GM12864 (cell line): ENCODE measurements at places on chromosomes 12 and 14.

DNA sequence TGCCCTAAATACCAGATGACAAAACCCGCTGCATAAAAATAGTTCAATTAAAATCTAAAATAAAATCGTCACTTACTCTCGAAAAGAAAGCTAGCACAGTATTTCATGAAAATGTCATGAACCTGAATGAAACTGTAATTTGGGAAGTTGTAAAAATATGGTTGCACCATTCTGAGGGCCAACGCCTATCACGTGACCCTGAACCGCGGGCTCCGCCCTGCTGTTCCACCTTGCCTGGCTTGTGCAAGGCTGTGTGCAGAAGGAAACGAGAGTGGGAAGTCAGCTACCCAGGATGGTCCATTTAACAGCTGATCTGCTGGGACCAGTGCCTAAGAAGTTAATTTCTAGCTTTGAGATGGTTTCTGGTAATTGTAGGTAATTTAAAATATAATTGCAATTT is 91.7 kb upstream of the BMP4 start:
- no peak for DNase-seq

DNA sequence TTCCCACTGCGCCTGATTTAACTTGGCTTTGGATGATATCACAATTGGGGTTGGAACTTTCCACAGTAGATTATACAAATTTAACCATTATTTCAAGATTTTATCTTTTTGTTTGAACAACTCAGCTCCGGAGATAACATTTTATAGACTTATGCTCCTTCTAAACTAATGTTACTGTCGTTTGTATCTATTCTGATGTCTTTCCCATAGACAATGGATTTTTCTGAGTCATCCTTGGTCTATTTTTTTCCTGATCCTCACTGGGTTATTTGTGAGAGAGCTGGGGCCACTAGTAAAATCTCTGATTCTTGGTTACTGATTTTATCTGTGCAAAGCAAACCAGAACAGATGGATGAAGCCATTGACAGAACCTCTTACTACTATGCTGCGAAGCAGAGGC is 175.1 kb downstream of the SLC38A4 start:
- no peak for DNase-seq

DNA sequence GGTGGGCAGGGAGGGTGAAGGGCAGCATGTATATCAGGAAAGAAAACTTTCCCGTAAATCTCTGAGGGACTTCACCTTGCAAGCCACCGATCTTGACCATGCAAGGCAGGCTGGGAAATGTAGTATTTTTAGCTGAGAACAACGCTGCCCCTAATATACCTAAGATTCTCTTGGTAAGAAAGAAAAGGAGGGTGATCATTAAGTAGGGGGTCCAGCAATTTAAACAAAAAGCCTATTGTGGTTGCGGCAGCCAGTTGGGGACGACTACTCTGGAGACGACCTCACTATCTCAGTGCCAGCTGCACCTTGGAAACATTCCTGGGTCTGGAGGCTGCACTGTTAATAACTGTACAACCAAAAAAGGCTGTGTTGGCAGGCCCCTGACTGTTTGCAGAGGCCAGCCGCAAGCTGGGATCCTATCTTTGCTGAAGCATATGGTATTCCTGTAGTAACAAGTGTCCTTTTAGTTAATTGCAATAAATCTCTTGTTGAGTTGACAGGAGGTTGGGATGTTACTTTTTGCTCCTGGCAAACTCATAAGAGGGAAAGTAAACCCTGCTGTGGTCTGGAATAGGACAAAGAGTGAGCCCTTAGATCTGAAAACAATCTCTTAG is 6.4 kb downstream of the APOLD1 start:
- DNase-seq, result no peak

DNA sequence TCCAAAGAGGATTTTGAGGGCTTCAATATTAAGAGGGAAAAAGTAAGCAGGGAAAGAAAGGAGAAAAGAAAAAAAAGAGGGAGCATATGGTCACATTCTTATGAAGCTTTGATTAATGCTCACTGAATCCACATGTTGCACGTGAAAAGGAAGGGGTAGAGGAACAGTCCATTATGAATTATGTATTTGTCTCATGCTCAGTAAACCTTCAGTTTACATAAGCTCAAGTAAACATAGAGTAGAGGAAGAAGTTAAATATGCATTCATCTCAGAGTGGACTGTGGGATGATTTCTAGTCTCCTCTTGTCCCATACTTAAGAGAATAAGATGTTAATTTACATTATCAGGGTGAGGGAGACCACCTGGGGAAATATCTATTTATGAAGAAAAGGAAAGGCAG is 334.5 kb downstream of the IPO8 start:
- no peak for DNase-seq

DNA sequence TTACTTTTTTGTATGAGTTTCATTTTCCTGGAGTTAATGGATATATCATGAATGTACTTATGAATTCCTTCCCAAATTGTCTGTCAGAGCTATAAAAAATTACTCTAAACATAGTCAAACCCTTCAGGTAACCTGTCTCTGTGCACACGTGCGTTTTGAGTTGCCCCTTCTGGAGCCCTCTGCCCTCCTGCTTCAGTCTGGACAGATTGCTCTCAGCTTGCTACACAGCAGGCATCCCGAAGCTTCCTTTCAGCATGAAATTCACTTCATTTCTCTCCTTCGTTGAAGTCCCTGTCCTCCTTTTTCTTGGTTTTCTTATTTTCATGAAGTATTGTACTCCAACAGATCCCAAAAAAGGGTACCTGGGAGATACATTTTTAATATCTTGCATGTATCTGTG is 47.3 kb downstream of the FNTB start:
- DNase-seq, result no peak

DNA sequence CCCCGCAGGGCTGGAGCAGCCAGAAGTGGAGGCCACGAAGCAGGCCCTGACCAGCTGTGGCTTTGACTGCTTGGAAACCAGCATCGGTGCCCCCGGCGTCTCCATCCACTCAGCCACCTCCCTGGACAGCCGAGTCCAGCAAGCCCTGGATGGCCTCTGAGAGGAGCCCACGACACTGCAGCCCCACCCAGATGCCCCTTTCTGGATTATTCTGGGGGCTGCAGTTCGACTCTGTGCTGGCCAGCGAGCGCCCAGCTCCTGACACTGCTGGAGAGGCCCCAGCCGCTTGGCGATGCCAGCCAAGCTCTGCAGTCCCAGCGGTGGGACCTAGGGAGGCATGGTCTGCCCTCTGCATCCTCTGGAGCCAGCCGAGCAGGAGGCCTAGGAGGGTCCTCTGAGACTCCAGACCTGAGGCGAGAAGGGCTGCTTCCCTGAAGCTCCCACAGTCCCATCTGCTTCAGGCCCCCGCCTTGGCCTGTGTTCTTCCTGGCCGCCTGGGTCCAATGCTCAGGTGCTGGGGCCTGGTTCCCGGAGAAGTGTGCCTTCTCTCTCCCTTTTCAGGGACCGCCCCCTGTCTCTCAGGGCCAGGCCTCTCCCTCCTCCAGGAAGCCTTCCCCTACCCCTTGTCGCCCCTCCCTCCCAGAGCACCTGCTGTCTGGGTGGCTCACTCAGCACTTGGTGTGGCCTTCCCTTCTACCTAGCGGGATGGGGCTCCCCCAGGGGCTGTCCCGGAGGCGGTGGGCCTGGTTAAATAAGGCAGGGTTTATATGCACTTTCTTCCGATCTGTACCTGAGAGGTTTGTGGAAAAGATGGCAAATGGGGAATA is 23.0 kb downstream of the MVK start:
- DNase-seq, result no peak

DNA sequence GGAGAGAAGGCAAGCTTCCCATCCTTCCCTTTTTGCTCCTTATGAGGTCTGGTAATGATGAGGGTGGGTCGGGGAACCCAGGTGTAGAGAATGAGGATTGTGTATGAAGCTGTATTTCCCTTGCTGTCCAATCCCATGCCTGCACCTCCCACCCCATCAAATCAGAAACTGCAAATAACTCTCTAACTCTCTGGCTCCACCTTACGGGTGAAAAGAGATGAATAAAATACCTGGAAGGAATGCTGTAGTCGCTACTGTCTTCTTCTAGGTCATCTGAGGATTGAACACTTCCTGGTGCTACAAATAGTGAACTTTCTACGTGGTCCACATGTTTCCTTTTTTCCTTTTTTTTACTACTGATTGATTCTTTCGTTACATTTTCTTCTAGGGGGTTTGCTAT is 38.9 kb upstream of the DICER1 start:
- DNase-seq, result no peak

GRCh38 chr14:29671034-29671433 is 256.6 kb downstream of the PRKD1 start:
- DNase-seq, result no peak
